Urinary bladder (tissue), 4 donors: ENCODE measurements at places on chromosomes 7 and 10. TPM values are rescaled to one million over a fixed set of nuclear protein-coding genes. Genes with fewer than 3 reads are reported as not detected.

The TCAF2 gene
- 3.1 TPM for total RNA-seq

The FAM171A1 gene
- 19.6 TPM for total RNA-seq

The TFEC gene
- 8.2 TPM for total RNA-seq

The IKZF5 gene
- 19.1 TPM for total RNA-seq

The CCDC136 gene
- 18.4 TPM for total RNA-seq

The IL15RA gene
- total RNA-seq: 3.5 TPM

The ANKMY2 gene
- total RNA-seq: 53.1 TPM

The IFIT1 gene
- 40.8 TPM for total RNA-seq

The LMTK2 gene
- total RNA-seq: 12.4 TPM

The GIMAP2 gene
- total RNA-seq: 18.8 TPM

The TRIM50 gene
- 0.21 TPM for total RNA-seq

The FEZF1 gene
- total RNA-seq: not detected

The TAS2R41 gene
- not detected for total RNA-seq

The CPA2 gene
- not detected for total RNA-seq

The PDK4 gene
- total RNA-seq: 16.4 TPM

The DKK1 gene
- 4.6 TPM for total RNA-seq
